ENCODE measurements at places on chromosomes 1 and 21.

DNA sequence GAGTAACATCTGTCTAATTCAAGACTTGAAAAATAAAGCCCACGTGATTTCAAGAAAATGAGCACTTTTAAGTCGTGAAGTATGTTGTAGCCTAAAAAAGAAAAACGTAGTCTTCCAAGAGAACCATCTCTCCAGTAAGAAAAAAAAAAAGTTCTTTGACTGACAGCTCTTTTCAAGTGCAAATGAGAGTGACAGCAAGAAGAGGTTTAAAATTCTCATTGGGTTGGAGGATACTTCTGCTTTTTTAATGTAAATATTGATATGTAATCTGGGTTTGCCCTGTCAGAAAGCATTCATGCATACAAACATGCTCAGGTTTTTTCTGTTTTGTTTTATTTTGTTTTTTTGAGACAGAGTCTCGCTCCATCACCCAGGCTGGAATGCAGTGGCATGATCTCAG is 32.3 kb upstream of the PRDM2 start:
- no peak for DNase-seq

GRCh38 chr1:56821462-56821797 is 2.2 kb upstream of the FYB2 start:
- DNase-seq, result peak; percentile 39

DNA sequence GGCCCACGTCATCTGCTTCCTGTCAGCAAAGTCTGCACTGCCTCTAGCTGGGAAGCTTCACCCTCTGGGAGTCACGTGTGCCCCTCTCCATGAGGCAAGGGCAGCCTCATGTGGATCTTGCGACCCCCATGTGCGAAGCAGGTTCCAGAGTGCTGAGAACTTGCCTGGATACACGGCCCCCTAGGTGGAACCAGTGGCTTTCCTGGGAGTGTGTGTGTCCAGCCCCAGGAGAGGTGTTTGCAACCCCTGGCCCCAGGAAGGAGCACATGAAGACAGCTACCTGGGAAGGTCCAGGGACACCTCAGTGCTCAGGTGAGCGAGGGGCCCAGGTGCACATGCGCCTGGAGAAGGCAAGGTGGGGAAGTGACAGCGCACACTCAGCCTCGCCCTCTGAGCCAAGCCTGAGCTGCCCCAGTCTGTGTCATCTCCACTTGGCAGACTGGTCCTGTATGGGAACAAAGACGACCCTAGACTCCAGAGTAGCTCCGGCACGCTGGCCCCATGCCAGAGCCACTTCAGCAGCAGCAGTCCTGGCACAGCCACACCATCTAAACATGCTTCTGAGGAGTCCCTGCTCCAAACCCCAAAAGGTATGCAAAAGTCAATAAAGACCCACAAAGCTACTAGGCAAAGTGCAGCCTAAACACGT is 8.9 kb downstream of the LSS start:
- DNase-seq, result peak; percentile 38

DNA sequence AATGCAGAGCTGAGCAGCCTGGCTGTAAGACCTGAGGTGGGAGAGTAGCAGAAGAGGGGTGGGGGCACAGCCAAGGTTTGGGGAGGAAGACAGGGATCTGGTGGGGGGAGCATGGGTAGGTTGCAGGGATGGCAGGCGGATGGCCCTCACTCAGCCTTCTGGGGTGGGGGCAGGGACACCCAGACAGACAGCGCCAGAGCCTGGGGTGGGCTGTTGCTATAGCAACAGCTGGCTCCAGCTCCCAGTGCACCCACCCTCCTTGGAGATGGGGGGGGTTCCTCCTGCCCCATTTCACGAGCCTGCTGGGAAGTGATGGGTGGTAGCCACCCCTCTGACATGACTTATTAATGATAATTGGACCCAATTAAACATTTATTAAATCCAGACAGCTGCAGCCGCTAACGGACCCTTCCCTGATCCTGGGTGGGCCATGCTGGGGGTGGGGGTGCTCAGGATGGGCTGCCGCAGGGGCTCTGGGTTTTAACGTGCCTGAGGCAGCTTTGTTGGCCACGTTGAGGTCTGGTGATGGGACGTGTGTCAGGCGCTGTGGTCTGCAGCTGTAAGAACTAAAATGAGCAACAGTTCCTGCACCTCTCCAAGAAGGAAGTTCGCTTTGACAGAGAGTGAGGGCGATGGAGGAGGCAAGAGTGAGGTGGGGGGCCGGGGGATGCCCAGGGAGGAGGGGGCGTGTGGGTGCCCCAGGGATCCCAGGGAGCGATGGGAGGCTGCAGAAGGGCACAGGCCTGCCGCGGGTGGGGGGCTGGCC is 19.4 kb downstream of the AGRN start:
- DNase-seq, result no peak

DNA sequence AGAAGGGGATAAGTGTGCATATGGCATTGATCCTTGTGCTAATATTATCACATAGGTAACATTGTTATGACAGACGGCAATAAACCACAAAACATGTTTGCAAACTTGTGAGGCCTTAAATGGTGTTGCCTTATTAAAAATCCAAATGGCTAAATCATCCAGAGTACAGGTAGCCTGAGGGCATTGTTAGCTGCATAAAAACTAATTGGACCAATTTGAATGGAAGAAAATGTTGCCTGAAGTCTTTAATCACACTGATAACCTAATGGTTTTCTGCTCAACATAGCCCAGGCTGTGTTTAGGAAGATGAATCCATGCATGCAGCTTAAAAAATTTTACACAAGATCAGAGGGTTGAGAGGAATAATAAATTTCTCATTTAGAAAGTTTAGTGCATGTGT is 19.4 kb upstream of the LRRC53 start:
- DNase-seq, result no peak

GRCh38 chr1:173914366-173914871 is 2.7 kb downstream of the SERPINC1 start:
- DNase-seq, result peak; percentile 38

DNA sequence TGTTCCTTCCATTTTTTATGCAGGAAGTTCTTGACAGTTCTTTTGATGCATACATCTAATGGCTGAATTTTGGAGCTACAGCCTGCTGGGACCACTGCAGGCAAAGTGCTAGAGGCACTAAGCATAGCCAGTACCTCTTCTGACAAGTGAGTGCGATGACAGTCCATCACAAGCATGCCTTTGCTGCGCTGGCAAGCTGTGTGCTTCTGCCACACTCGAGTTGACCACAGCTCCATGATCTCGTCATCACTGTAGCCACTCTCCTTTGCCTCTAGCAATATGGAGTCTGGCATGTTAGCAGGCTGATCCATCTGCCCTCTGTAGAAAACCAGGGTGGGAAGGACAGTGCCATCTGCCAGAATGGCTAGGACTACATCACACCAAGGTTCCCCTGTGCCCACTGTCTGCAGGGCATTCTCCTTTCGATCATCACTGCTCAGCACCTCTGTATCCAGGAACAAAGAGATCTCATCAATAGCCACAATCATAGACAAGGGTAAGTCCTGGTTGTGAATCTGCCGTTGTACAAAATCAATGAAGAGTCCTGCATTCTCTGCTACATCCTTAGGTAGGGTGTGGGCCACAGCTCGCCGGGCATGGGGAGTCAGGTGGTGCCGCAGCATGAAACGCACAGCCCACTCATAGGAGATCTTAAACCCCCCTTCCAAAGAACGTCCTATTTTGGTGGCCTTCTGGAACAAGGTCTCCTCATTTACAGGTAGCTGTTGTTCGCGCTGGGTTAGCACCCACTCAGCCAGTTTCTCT is 6.0 kb downstream of the PSMB4 start:
- DNase-seq, result no peak

- no peak for DNase-seq
Observed at GRCh38 chr1:162671664-162672410, 39.6 kb downstream of the DDR2 start.

DNA sequence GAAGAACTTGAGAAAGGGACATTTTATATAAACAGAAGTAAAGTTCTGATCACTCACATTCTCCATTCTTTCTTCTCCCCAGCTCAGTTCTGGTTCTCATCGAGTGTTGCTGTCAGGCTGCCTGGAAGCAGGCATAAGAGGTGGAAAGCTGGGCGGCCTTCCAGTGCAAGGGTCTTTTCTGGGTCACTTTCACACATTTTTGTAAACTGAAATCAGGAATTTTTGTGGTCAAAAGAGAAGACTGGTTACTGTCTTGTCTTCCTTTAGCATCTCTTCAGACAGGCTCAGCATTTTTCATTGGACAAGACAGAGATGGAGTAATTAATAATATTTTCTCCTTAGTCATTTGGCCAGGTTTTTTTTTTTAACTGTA is 93.7 kb downstream of the CTH start:
- no peak for DNase-seq

- DNase-seq, result no peak
Observed at GRCh38 chr1:65791396-65791795, 1.3 kb upstream of the PDE4B start.

- DNase-seq, result no peak
Observed at GRCh38 chr1:63718541-63718970, 55.3 kb upstream of the ROR1 start.

DNA sequence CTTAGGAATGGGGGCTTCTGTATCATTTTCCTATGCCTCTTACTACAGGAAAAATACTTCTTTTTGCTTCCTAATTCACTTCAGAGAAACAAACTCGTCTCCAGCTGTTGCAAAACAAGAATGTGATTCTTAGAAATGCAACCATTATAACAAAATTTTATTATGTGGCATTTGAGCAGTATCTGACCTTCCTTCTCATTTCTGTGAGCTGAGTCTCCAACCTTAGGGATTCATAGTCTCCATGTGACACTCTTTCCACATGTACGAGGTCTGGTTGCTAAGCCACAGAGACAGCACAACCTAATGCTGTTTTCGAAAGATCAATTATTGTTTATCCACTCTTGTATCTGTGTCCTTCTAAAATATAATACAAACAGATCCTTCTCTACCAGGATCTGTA is 75.3 kb upstream of the RGS4 start:
- no peak for DNase-seq

DNA sequence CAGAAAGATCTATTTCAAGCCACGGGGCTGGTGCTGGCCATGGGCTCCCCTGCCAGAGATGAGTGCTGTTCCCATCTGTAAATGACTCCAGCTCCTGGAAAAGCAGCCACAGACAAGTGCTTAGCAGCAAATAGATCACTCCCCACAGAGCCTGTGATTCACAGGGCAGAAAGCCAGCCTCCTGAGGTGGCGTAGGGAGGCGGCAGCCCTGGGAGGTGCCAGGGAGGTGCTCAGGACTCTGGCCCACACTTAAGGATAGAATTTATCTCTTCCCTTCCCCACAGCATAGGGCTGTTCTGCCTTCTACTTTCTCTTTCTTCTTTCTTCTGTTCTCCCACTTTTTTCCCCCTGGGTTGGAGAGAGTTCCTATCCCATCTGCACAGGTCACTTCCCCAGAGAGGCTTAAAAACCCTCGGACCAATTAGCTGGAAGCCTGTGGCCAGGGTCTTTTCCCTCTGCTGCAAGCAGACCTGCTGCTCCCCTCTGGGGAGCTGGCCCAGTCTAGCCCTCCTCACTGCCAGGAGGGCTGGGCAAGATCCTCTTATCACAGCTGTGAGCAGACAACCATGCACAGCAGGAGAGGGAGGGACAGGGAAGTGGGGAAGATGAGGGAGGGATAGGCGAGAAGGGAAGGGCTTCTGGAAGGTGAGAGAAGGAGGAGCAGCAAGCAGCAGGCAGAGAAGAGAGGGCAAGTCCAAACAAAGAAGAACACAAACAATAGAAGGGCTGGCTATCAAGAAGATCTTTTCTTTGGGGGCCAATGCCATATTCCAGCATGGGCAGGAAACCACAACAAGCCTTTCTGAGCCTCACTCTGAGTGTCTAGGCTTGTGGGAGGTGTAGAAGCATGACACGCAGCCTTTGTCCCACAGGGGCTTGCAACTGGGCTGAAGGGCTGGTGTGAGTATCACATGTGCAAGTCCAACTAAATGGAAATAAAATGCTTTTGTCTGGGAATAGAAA is 41.0 kb downstream of the KCND3 start:
- DNase-seq, result peak; percentile 65

DNA sequence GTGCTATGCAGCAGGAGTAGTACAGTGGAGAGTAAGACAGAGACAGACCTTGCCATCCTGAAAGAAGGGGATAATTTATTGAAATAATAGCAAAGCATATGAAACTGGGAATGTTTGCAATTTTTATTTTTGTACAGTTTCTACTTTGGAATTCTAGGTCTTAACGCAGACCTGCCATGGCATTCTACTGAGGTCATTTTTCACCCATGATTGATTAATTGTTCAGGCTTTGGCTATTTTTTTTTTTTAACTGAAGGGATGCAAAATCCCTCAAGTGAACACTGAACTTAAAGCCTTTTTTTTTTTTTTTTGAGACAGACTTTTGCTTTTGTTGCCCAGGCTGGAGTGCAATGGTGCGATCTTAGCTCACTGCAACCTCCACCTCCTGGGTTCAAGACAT is 27.1 kb downstream of the MTF2 start:
- no peak for DNase-seq

DNA sequence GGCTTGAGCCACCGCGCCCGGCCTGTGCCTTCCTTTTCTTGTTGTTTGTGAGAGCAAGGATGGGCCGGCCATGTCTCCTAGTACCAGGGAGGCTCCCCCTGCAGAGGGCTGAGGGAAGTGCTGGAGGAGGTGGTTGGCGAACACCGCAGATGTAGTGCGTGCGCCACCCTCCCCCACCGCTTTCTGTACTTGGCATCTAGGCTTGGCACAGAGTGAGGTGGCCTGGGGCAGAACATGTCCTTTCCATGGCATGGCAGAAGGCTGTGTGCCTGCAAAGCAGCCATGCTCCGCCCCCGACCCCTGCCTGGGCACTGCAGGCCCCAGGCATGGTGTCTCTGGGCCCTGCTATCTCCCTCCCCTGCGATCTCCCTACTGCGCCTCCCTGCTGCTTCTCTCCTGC is 30.7 kb downstream of the ALPL start:
- peak; percentile 36 for DNase-seq

- DNase-seq, result no peak
Observed at GRCh38 chr1:199082778-199083389, 444.0 kb downstream of the PTPRC start.

GRCh38 chr1:155320661-155321617 is at the start of gene RUSC1:
RUSC1 (plus strand) TSS chr1:155320894; CDS start chr1:155321774, 880 bp downstream.
- no peak for DNase-seq

- DNase-seq, result no peak
Observed at GRCh38 chr1:50419192-50419906, 3.9 kb downstream of the DMRTA2 start.

DNA sequence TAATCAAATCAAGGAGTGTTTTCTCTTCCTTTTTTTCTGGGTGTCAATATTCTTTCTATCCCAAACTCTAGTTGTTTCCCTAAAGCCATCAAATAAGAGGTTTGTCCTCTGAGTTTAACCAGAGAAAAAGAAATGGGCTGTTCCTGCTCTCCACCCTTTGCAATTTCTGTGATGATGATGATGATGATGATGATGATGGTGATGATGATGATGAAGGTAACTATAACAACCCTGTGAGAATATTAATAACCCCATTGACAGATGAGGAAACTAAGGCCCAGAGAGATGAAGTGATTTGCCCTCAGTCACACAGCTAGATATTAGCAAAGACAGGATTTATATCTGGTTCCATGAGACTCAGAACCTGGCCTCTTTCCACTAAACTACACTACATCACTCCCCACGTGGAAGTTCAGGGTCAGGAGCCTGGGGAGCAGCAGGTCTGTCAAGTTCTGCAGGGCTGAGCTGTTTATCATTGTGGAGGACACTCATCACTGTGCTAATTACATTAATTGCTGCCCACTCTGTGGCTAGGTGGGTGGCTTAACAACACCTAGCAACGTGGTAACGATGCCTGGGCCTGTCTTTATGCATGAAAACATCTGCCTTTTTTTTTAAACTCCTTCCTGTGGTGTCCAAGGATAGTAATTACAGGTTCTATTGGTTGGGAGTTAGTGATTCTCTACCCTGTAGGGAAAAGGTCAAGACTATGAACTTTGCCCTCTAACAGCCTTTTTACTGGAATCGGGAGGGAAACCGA is 19.0 kb upstream of the JUN start:
- DNase-seq, result peak; percentile 16

GRCh38 chr1:31414980-31415370 is 2.0 kb downstream of the SERINC2 start:
- no peak for DNase-seq

GRCh38 chr1:26555550-26555981 is 26.0 kb downstream of the RPS6KA1 start:
- no peak for DNase-seq

Data from NCI-H510A treated with DMSO at 0.1 percent for 48 hours (cell line).